BE2C (cell line): ENCODE measurements at places on chromosomes 3 and 15.

DNA sequence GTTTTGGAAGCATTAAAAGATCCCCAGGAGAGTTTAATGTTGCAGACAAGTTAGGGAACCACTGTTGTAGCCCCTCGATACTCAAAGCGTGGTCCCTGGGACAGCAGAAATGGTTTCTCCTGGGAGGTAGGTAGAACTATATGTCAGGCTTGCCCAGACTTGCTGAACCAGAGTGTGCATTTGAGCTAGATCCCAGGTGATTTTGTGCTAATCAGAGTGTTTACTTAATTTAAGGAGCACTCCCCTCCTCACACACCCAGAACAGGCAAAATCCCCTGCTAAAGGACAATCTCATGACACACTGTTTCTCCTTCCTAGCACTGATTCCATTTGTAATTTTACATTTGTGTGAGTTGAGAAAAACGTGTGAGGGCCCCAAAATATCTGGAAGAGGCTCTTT lies 24.3 kb downstream of the LMCD1 start:
- DNase-seq: no peak

- DNase-seq: no peak
Measured at GRCh38 chr3:107740992-107741896, 218.5 kb downstream of the BBX start.

DNA sequence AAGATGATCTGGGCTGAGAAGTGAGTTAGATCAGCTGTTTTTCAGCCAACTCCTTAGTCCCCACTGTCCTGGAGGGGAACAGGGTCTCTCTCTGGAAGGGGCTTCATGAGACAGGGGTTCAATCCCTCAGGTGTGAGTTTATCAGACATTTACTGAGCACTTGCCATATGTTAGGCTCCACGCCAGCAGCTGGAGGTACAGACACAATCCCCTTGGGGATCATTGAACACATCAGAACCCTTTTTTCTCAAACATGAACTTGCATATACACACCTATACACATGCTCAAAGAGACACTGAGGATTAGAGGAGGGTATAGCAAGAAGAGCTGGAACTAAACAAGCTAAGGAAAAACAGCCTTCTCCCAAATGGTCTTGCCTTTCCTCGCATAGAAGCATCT lies 5.5 kb upstream of the BMF start:
- no peak for DNase-seq

- DNase-seq: no peak
Measured at GRCh38 chr3:63921741-63922482, 9.7 kb upstream of the SCAANT1 start.

GRCh38 chr3:113105093-113105449 lies 106.3 kb upstream of the BOC start:
- no peak for DNase-seq

- DNase-seq: no peak
Measured at GRCh38 chr3:98874602-98875249, 26.8 kb downstream of the DCBLD2 start.

DNA sequence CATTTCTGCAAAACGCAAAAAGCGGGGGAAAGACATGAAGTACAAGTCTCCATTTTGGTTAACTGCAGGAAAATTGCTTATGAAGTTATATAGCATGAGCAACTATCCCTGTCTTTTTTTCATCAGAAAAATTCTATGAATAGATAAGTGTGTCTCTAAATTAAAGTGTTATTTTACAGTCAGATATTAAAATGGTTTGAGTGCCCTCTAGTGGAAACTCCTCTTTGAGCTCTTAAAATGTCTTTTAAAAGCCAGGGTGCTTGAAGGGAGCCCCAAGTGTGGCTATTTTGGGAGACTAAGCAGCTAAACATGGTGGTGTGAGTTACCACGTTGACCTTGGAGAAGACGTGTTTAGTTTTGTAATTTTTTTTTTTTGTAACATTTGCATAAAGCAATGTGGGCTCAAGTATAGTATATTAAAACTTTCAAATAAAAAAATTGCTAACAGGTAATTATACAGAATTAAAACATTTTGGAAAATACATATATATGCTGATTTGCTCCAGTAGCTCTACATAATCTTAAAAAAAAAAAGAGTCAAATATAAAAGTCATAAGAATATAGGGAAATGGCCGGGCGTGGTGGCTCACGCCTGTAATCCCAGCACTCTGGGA lies 77.2 kb downstream of the PPP2R3A start:
- DNase-seq: no peak

DNA sequence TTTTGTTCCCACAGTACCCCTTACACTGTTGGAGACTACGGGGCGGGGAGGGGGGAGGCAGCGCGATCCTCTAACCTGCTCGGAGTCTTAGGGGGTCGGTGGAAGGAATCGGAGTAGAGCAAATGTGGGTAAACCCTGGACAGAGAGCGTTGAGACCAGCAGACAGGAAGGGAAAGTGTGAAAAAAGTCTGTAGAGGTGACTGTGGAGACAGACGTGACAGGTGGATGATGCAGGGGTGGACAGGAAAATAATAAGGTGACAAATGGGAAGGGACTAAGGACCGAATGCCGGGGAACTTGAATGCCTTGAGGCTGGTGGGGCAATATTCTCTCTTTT lies 424 bp downstream of the EAF2 start:
- no peak for DNase-seq

- no peak for DNase-seq
Measured at GRCh38 chr3:129505341-129505740, 23.1 kb upstream of the RHO start.

DNA sequence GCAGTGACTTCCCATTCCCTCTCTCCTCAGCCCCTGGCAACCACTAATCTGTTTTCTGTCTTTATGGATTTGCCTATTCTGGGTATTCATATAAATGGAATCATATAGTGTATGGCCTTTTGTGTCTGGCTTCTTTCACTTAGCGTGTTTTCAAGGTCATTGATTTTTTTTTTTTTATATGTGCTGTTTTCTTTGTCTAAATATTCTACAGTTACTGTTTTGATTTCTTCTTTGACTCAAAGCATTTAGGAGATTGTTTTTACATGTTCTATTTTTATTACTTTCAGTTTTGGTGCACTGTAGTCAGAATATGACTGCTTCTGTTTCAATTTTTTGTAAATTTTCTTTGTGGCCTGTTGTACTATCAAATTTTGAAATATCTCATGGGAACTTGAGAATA lies 71.9 kb upstream of the RNU6-1 start:
- DNase-seq: no peak

- DNase-seq: no peak
Measured at GRCh38 chr3:167870759-167871158, 135.2 kb downstream of the SERPINI1 start.

GRCh38 chr3:71288269-71288930 lies 295.1 kb downstream of the FOXP1 start:
- DNase-seq: no peak

GRCh38 chr3:76065964-76066363 lies 280.6 kb upstream of the ZNF717 start:
- DNase-seq: no peak

DNA sequence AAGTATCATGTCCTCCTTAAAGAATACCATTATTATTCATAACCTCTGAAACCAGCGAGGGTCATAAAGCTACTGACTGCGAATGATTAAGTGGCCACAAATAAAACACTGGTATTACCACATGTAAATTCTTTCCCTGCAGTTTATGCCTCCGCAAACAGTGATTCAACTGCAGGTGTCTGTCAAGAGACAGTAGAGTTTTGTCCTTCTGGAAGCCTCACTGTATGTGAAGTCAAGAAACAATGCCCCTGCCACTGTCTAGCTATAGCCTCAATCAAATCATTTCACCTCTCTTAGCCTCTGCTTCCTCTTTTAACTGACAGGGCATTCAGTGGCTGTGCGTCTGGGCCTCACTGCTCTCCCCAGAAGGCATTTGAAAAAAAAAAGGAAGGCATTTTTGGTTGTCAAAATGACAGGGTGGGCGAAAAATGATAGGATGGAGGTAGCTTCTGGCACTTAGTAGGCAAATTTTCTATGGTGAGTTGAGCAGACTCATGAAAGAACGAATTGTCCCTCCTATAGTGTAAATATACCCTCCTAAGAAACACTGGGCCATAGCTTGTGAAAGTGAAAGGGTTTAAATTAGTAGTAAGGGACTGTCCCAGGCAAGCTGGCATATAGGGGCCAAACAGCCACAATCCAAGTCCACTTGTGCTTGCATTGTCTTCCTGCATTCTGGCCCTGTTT lies 66.7 kb downstream of the FILIP1L start:
- DNase-seq: no peak

DNA sequence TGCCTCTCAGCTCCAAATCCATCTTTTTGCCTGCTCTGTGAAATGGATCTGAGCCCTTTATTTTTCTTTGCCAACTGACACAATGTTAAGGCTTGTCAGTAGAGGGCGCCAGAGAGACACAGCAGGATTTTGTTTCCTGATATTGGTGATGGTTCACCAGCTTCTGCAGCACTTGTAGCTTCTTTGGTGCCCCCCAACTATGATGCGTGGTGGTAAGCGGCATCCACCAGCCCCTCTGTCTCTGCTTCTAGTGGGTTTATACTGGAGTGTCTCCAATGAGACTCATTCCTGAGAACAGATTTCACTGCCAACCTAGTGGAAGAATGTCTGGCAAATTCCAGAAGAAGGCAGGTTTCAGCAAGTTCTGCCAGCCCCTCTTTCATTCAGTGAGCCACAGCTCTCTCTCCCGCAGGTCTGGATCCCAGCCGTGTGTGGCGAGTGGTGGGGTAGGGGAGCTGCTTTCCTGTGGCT lies 471.9 kb upstream of the FRG2C start:
- DNase-seq: peak; percentile 64

- no peak for DNase-seq
Measured at GRCh38 chr3:97914388-97914787, 57.8 kb downstream of the RIOX2 start.

GRCh38 chr15:43286074-43286473 lies 19.3 kb upstream of the TGM5 start:
- no peak for DNase-seq
